ENCODE measurements at places on chromosomes 7 and 10. TPM values are rescaled to one million over a fixed set of nuclear protein-coding genes. Genes with fewer than 3 reads are reported as not detected.

ZNF518A gene
- total RNA-seq: 22.9 TPM

CPA4 gene
- total RNA-seq: 0.98 TPM

DNA sequence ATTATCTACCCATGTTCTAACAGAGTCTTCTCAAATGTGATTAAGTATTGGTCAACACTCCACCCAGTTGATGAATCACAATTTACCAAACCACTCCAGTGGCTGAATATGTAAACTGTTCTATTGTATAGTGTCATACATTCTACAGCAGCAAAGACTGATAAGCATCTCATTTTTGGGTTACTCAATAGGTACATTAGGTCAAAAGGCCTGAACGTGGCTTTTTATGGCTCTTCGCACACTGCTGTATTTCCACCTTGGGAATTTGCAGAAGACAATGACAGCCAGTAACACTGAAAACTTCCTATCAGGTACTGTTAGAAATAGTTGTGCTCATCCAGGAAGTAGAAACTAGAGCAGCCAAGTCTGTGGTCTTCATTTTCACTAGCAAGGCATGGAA, 166.9 kb downstream of the GLI3 start:
- no peak for DNase-seq

DNA sequence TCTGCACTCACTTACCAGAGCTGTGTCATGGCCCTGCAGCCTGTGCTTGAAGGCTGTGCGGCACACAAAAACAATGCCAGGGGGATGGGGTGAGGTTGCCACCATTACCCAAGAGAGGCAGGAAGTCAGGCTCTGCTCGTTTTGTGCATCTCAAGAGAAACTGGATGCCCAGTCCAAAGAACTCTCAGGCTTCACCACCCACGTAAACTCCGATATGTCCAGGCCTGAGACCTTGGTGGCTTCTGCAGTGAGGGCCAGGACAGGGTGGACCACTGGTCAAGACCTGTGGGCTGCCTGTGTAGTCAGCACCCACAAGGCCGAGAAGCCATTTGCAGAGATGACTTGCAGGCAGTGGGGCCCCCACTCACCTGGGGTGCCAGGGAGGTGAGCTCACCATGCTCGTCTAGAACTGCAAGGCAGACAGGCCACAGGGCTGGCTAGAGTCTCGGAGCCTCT, 54.7 kb upstream of the EBF3 start:
- no peak for DNase-seq

- no peak for DNase-seq
These were observed 534.8 kb upstream of the MGMT start for GRCh38 chr10:128932071-128932820.
